ENCODE measurements at places on chromosomes 7 and 10.

GRCh38 chr10:48804740-48805182 lies 120.1 kb downstream of the WDFY4 start:
- DNase-seq: no peak

DNA sequence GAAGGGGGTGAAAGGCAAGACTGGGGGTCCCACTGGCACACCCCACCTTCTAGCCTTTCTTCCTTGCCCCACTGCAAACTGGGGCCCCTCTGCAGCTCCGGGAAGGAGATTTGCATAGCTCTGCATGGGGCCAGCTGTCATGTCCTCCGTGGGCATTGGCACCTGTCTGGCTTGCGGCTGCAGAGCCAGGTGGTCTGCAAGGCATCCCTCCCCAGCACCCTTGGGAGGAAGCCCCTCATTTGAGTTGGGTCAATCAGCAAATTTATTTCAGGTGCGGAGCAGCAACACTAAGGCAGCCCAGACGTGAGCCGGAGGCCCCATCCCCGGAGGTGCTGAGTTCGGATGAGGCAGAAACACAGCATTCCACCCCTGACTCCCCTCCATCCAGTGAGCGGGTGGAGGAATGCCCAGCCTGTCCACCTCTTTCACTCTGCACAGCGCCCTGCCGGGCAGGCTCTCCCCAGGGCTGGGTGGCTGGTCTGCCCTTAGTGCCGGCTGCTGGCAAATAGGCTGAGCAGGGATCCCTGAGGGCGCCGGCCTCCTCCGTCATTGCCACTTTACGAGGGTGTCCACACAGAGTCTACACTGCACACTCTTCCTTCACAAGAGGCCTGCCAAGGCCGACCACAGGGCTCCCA lies 143.2 kb downstream of the TCERG1L start:
- DNase-seq: no peak

- no peak for DNase-seq
Observed at GRCh38 chr10:110792476-110793125, 79.1 kb upstream of the PDCD4 start.

- DNase-seq: peak; percentile 57
Observed at GRCh38 chr10:86439544-86439943, 72.9 kb upstream of the GRID1 start.

- no peak for DNase-seq
Observed at GRCh38 chr7:17447728-17448478, 149.5 kb downstream of the AHR start.

DNA sequence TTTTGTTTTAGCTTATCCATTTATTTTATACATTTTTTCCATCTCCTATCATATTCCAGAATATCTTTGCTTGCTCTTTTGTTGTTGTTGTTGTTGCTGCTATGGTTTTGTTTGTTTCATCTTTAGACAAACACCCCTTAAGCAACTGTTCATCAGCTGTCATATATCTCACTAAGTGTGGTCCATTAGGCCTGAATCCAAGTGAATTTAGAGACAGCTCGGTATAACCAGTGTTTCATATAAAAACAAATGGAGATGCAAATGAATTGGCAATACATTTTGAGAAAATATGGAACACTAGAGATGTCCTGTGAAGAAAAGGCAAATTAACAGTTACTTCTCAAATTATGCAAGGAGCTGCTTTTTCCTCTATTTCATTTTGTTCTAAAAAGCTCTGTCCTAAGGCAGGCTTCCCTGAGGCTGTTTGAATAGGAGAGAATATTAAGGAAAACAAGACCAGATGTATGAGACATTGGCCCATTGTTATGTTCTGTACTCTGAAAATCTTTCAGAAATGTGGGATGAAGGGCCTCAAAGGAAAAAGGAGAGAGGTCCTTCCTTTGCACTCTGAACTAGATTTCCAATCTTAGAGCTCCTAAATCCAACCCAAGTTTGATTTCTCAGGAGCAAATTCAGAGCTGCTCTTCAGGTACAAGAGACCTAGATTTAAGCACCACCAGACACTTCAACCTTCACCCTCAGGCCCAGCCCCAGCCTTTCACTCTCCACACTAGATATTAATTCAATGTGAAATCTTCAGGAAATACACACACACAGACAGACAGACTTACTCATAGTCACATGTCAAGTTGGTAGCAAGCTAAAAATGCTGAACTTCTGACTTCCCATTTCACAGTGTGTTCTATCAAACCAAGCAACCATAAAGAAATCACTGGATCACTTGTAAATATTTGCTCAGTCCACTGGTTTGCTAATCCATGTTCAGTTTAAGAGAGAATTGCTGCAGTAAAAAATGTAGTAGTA lies 5.4 kb downstream of the TFEC start:
- DNase-seq: no peak

DNA sequence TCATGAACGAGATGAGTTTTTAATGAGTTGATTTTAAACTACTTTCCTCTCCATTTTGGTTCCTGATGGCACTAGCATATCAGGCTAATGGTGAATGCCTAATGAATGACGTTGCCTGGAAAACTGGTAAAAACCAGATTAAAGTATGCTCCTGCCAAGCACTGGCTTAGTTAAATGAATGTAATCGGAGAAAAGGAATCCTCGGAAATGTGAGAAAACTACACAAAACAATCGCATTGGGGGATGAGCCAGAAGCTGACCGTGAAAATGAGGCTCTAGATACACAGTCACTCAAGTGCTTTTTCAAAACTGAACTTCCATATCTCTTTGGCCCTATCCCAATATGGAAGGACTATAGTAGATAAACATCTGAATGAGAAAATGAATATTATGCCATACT lies 153.8 kb upstream of the COL1A2 start:
- DNase-seq: no peak

DNA sequence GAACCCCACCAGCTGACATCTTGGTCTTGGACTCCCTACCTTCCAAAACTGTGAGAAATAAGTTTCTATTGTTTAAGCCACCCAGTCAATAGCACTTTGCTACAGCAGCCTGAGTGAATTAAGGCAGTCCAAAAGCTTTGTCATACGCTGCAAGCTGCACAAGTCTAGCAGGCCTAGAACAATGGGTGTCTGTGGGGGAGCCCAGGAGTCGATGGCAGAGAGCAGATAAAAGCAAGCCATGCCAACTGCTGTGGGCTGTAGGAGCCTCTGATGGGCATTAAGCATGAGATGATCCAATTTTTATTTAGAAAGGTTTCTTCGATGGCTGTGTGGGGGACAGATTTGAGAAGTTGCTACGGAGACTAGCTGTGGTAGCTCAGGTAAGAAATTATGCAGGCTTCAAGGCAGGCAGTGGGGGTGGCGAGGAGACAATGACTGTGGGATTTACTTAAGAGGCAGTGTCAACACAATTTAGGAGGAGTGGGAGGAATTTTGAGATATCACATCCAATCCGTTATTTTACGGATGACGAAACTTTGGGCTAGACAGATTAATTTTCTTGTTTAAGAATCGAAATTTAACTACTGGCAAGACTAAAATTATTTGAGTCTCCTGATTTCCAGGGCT lies 110.4 kb downstream of the NRCAM start:
- no peak for DNase-seq

DNA sequence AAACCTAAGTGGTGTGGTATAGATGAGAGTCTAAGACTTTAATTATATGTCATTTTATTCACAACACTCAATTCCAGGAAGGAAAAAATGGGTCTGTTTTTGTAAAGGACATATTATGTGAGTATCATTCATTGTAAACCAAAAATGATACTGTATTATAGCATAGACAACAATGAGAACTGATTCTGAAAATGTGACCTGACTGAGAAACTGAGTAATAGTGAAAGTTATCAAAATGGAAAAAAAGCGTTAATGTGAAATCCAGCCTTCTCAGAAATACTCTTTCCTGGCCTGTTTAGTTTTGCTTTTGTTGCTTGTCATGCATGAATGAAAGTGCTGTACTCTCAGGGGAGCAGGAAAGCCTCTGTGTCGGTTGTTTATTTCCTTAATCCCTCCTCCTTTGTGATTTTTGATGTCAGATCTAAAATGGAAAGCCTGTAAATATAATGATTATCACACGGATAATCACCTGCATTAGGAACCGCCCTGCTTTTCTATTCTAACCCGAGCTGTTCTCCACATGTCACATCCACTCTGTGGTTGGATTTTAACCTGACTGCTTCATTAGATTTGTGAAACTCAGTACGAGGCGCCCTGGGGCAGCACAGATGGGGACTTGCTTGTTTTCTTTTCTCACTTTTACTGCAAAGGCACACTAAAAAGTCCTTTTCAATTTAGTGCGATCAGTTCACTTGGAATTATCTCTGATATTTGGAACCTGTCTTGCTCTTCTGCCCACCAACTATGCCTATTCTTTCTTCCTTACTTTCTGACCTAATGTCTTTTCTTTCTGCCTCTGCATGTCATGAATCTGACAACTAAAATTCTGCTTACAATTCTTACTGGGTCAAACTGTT lies 240.9 kb upstream of the KAT6B start:
- peak; percentile 17 for DNase-seq

DNA sequence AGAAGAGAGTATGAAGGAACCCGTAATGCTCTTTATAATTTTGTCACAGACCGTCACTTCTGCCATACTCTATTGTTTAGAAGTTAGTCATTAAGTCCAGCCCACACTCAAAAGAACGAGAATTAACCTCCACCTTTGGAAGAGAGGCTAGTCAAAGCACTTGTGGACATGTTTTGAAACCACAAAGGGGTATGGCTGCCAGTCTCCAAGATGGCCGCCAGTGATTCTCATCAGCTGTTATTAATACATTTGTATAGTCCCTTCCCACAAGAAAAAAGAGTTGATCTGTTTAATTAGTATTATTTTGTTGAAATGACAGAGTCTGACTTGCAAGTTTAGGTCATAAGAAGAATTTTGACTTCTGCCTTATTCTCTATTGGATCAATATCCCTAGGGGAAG lies 23.2 kb upstream of the VOPP1 start:
- no peak for DNase-seq

- no peak for DNase-seq
Observed at GRCh38 chr10:79020605-79021004, 48.2 kb upstream of the ZMIZ1 start.

GRCh38 chr7:150620617-150621371 lies 11.4 kb downstream of the GIMAP6 start:
- no peak for DNase-seq

GRCh38 chr7:127252778-127253280 lies at the start of gene GRM8:
Gene GRM8, minus strand, starts transcription at chr7:127252941.
- DNase-seq: no peak

DNA sequence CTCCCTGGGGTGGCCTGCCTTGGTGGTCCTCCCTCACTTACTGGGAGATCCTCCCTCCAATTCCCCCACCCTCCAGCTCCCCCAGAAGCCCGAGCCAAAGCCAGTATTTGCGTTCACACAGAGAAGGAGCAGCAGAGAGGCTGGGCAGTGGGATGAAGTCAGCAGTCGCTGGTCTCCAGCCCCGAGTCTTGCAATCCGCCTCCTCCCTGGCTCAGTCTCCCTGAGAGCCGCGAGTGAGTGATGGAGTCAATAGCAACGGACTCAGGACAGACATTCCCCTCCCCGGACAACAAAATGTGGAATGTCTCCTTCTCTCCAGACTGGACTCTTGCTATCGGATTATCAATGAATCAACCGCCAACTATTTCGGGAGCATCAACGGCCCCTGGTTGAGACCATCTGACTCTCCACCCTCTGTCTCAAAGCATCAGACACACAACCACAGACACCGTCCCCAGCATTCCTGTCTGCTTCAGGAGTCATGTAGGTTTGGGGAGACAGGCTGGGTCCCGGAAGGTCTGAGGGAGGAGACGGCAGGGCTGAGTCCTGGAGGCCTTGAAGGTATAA lies 178.4 kb downstream of the SH3PXD2A start:
- no peak for DNase-seq
